ENCODE measurements at places on chromosomes 3 and 15. TPM values are rescaled to one million over a fixed set of nuclear protein-coding genes. Genes with fewer than 3 reads are reported as not detected.

C3orf52 gene
- 9.4 TPM for total RNA-seq

MYZAP gene
- total RNA-seq, result 3.2 TPM

UROC1 gene
- total RNA-seq, result not detected

COL8A1 gene
- 26.9 TPM for total RNA-seq

TGM5 gene
- total RNA-seq, result 0.14 TPM

TNFSF10 gene
- total RNA-seq, result 0.79 TPM

DNA sequence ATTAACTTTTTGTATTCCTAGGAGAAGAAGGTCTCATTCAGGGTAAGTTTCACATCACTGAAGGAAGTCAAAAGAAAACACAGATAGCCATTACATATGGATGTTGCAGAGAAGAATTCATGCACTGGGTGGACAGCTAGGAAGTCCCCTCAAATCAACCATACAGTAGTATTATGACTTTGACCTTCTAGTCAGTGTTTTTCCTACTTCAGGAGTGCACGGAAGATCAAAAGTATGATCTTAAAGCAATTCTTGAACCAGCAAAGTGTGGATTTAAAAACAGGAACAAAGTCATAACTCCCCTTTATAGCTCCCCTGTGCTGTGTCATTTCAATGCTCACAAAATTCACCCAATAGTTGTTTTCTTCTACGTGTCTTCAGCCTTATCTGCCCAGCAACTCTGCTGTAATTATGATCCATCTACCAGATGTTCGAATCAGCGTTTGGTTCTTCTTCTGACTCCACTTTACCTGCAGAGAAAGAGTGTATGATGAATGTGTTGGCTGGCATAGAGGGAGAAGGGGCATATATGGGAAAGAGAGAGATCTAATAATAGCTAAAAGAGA is 118.1 kb upstream of the MEIS2 start:
- no peak for DNase-seq

DNA sequence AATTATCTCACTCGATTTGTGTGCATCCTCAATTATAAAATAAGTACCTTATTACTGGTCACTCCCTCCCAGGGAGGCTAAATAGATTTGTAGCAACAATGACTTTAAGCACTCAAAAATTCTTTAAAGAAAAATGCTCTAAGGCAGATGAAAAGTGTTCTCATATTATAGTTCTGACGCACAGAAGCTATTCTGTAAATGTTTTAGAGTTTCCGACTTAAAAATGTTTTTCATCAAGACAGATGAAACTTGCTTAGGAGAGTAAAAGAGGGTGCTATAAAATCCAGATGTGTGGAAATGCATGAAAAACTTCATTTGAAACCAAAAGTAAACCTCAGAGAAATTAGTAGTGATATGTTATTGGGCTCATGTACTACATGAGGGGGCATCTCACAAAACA is 398.4 kb upstream of the KCNMB2 start:
- DNase-seq, result no peak

Data from A172 (cell line).